Forelimb muscle (tissue), 1 donor: ENCODE measurements at places on chromosomes 7 and 10.

DNA sequence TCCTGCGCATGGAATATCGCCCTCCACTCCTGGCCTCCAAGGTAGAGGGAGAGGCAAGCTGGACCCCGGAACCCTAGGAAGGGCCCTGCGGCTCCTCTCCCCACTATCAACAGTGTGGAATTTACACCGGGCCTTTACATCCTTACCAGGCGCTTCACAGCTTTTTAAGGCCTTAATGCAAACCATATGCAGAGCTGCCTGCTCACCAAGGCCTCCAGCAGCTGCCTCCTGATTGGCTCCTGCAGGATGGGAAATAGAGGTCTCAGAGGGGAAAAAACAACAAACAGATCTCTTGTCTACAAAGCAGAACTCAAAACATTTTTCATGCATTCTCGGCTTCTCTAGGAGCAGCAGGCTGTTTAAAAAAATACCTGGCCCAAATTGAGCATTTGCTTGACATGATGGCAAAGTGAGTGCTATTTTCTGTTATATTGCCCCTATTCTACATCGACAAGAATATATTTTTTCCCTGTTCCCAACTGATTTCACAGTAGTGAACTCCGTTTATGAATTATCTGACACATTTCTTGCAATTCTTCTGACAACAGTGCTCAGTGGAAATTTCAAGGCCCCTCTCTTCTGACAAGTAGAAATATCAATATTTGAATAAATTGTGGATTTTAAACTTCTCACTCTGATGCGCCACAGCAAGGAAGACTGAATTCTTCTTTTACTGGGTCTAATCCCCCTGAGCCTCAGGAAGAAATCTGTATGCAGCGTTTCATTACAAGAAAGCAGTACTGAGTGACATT is 51.7 kb downstream of the EBF3 start:
- peak; percentile 26 for DNase-seq

DNA sequence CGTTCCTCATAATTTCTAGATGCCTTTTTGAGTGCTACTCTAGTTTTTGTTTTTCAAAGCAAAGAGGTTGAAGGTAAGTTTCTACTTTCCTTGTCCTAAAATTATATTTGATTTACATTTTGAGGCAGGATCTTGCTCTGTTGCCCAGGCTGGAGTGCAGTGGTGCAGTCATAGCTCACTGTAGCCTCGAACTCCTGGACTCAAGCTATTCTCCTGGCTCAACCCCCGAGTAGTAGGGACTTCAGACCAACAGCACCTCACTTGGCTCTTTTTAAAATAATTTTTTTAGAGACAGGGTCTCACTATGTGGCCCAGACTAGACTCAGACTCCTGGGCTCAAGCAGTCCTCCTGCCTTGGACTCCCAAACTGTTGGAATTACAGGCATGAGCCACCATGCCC is 14.8 kb downstream of the EIF4EBP2 start:
- no peak for DNase-seq

DNA sequence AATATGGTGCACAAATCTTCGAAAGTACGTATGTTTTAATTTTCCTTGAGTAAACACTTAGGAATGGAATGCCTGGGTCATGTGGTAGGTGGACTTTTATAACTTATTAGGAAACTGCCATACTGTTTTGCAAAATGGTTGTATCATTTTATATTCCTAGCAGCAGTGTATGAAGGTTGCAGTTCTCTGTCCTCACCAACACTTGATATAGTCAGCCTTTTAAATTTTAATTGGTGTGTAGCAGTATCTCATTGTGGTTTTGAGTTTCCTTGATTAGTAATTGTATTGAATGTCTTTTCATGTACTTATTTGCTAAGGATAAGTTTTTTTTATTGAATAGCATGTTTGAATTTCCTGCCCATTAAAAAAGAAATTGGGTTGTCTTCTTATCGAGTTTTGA is 926 bp upstream of the PCBD1 start:
- DNase-seq = no peak

DNA sequence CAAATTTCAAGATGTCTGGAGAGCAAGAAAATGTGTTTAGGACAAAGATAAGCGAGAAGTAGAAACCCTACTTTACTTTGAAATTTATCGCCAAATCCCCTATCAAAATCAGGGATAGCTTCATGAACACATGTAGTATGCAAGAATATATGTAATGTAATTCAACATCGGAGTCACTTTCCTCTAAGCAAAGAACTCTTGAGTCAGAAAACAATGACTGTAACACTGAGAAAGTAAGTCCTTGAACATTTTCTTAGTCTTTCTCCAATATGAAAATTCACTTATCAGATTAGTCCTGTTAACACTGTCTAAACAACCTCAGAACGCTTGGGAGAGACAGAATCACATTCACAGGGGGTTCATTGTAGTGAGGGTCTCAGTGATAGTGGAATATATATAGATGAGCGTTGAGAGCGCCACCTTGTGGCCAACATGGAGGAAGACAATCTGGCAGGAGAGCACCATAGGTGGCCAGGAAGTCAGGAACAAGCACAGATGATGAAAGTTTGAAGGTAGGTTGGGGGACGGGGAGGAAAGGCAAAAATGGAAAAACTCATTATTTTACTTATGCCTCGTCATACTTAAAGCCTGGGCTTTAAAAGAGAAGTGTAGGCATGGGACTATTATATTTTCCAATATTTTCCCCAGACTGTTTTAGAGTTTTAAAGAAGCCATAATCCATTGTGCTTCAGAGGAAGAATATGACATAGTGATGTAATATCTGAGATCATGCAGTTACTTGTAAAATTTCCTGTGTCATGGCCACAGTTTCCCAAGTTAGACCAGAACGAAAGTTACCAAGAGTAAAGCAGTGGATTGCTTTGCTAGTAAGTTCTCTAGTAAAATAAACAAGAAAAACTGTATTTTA is 115.5 kb upstream of the GNAI1 start:
- DNase-seq = peak; percentile 13

DNA sequence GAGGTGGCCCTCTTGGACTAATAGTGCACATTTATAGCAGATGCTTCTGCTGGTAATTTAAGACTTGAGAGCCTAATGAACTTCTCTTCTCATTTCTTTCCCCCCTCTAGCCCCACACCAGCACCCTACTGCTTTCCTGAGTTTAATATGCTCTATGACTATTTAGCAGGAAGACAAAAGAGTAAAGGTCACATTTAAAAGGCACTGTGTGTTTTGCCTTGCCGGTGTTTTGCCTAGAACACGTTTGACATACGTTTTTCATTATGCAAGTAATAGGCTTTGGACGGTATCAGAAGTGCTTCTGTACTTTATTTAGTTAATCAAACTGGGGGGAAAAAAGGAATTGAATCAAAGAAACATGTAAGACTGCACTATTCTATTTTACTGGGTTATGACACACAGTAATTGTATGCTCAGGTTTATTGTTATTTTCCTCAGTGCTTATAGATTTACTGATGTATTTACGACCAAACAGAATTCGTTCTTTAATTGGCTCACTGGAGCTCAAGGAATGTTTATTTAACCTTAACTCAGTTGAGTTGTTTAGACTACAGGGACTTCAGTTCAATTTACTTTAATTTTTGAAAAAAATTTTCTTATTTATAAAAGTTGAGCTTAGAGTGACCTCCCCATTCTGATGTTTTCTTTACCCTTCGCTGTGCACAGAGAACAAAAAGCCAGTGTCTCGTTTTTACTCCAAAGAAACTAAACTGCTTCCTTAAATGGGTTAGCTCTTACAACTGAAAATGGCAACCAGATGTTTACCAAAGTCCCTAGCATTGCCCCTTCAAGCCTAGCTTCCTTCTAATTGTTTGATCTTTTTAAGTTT is 35.4 kb downstream of the CPED1 start:
- DNase-seq = no peak
